Eye (tissue), 1 donor: ENCODE measurements at places on chromosomes 3 and 15.

GRCh38 chr3:112894258-112894657 lies 47.6 kb upstream of the CD200R1L start:
- peak; percentile 5 for DNase-seq

GRCh38 chr3:170719300-170719699 lies 133.4 kb upstream of the SLC7A14 start:
- no peak for DNase-seq

- no peak for DNase-seq
Measured at GRCh38 chr3:28267984-28268849, 26.8 kb downstream of the CMC1 start.

GRCh38 chr3:53975382-53975781 lies 83.7 kb upstream of the SELENOK start:
- no peak for DNase-seq

DNA sequence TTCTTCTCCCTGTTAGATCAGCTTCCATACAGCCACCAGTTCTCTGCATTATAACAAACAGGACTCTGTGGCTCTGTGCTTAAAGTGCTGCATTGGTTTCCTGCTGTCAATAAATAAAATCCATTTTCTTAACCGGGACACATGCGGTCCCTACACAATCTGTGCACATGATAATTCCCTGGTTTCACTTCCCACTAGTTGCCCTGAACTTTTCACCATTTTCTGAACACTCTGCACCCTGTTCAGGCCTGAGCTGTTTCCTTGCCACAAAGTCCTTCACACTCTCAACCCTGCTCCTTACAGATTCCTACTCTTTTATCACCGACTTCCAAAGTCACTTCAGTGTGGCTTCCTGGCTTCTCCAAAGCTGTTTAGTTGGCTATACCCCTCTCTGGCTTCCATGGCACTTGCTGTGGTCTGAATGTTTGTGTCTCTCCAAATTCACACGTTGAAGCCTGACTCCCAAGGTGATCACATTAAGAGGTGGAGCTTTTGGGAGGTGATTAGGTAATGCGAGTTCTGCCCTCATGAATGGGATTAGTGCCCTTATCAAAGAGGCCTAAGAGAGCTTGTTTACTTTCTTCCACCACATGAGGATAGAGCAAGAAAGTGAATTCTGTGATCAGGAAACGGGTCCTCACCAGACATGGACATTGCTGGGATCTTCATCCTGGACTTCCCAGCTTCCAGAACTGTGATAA lies 233.4 kb downstream of the CHST2 start:
- no peak for DNase-seq
